ENCODE measurements at places on chromosomes 6 and 20. TPM values are rescaled to one million over a fixed set of nuclear protein-coding genes. Genes with fewer than 3 reads are reported as not detected.
A peak's percentile ranks its signal among the peaks of the same experiment; 100 is the strongest.

DNA sequence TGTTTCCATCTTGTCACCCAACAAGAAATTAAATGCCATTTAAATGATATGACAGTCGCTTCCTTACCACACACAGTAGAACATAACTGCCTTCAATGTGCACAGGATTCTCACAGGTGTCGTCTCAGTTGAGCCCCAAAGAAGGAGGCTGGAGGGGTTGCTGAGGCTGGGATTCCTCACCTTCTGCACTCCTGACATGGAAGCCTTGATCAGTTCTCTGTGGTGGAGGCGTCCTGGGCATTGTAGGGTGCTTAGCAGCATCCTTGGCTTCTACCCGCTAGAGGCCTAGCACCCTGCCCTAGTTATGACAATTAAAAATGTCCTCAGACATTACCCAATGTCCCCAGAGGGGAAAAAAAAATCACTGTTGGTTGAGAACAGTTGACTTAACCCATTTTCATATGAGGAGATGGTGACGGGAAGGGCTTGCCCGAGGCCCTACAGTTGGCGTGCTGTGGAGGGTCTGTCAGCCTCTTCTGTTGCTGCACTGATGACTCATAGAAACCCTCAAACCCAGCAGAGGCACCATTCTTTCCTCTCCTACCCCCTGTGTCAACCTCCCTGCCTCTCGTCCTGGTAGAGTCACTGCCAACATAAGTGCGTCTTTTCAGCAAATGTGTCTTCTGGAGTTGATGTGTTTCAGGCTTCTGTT, 19.3 kb upstream of the ZNF831 start:
- peak; percentile 29 for DNase-seq

DNA sequence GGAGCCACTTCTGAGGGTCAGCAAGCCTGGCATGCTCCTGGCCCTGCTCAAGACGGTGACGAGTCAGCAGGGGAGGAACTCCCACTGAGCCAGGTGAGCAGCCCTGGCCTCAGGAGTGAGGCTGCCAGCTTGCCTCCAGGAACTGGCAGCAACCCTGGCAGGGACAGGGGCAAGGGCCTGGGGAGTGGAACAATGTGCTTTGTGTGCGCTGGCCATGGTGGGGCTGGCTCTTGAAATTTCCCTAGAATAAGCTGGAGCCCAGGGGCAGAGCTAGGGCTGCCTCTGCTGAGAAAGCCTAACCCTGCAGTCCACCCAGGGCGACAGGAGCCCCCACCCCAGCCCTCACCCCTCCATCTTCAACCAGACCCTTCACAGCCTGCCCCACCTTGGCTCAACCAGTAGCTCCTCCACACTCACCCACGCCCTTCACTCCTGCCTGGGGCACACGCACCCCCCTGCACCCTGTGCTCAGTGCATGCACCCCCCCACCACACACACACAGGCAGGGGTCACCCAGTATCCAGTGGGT, 88.0 kb downstream of the MRPL14 start:
- DNase-seq, result no peak

GRCh38 chr6:17600527-17601385, 654 bp downstream of the FAM8A1 start:
- peak; percentile 66 for DNase-seq

DNA sequence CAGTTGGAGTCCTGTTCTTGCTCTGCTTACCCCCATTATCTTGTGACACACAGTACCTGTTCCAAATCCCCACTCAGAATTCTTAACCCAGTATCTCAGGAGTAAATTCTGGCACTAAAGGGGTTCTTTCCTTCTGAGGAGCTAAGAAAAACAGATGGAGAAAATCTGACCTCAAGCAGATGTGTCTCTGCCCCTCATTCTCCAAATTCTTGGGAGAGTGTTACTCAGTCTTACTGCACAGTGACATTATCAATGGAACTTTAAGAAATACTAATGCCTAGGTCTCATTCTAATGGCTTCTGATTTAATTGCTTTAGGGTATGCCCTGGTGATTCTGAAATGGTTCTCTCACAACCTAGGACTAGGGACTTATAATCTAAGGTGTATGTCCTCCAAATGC, 40.6 kb upstream of the PTPRK start:
- no peak for DNase-seq

DNA sequence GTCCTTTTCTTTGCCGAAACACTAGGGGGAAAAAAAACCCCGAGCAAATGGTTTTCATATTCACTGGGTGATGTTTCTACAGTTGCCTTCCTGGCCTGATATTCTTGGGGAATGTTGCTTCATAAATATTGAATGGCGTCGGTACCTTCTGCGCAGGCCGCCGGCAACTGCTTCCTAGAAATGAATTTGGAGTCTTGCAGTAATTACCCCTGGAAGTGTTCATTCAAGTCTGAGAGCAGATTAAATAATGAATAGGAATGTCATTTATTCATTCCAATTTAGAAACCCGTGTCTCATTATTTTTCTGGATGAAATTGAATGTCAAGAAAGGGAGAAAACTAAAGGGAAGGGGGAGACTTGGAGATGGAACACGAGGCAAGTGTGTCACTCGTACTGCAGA, 179.4 kb upstream of the KCNG1 start:
- no peak for DNase-seq

- no peak for DNase-seq
Observed at GRCh38 chr20:63542031-63542559, 4.9 kb upstream of the PTK6 start.

The ANGPT4 gene
- 0.05 TPM for total RNA-seq

- no peak for DNase-seq
Observed at GRCh38 chr6:134103006-134103405, 50.6 kb upstream of the SLC2A12 start.

GRCh38 chr6:28980852-28981430, 24.2 kb downstream of the ZNF311 start:
- DNase-seq, result peak; percentile 58

- no peak for DNase-seq
Observed at GRCh38 chr6:153073841-153074240, 57.2 kb downstream of the RGS17 start.

- no peak for DNase-seq
Observed at GRCh38 chr6:6074190-6074589, 67.5 kb upstream of the NRN1 start.

The CTCFL gene
- 0.15 TPM for total RNA-seq

- no peak for DNase-seq
Observed at GRCh38 chr6:147700436-147701209, 192.1 kb downstream of the SAMD5 start.

DNA sequence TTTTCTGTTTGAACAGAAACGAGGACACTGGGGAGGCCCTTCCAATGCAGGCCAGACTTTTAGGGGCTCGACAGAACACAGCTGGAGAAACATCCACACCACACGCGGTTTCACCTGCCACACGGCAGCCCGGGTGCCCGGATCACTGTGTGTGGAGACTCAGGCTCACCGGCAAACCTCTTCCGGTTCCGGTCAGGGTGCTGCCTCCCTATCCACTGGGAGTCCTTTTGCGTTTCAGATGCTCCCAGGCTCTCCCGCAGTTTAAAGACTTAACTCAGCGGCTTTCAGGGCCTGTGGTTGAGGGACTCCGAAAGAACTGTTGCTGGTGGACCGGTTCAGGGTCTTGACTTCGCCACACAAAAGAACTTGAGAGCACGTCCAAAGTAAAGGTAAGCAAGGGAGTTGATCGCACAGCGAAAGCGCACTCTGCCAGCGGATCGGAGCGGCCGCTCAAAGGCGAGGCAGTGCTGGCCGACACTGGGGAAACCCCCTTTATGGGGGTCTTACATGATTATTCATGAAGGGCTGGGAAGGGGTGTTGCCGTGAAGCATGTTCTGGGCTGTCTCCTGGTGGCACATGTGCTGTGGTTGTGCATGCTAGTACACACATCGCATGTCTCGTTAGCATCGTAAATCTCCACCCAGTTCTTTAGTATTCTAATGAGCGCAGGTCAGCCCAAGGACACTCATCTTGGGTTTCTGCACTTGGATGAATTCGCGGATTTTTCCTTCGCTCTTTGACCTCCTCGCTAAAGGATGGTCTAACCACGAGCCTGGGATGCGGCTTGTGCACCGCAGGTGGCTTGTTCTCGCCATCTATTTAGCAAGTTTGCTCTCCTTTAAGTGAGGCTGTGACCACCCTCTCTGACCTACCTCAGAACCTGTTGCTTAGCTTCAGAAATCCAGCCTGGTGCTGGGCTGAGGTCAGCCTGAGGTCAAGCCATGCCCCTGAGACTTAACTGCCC, 180.3 kb downstream of the CDH26 start:
- peak; percentile 61 for DNase-seq

DNA sequence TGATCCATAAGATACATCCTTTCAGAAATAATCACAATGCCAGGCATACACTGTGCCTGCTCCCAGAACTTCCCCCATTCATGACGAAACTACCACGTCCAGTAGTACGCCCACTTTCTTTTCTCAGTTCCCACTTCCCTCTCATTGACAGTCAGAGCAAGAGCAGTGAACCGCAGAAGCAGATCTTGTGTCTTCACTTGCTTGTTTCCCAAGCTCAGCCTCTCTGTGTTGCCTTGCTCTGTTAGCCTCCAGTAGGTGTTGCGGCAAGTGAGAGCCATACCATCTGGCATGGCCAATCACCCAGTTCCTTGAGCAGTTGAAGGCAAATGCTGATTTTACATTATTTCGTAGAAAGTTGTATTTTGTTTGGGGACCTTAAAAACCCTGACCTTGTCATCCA, 11.7 kb downstream of the UST start:
- no peak for DNase-seq

GRCh38 chr6:135833771-135834170, 17.7 kb upstream of the PDE7B start:
- DNase-seq, result no peak

DNA sequence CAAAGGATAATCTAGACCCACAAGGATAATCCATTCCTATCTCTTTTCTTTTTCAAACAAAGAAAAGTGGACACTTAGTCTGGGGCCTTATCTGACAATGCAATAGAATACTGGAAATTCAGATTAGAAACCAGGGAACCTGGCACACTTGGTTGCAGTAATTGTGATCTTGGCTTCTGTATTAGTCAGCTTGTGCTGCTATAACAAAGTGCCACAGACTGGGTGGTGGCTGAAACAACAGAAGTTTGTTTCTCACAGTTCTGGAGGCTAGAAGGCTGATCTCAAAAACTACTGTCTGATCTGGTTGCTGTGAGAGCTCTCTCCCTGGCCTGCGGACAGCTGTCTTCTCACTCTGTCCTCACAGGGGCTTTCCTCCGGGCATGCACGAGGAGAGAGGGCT, 49.4 kb downstream of the SNRNP48 start:
- DNase-seq, result no peak

DNA sequence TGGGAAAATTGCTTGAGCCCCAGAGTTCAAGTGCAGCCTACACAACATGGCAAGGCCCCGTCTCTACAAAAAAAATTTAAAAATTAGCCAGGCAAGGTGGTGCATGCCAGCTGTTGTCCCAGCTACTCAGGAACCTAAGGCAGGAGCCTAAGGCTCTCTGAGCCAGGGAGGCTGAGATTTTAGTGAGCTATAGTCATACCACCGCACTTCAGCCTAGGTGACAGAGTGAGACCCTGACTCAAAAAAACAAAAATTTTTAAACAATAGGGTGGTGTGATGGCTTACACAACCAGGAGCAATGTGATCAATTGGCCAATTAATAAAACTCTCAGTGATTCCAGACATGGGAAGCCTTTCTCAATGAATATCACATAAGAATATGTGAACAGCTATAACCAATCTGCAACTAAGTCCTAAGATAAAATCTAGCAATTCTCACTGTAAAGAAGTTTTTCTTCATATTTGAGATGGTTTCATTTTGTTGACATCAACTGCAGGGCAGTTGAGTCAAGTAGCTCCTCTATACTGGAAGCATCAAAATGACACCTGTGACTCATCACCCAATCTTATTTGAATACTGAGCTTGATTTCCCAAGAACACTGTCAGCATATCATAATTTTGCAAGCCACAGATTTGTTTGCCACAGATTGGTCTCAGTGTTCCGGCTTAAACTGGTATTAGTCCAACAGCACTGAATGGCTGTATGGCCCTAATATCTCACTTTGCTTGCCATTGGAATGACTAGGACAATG, 169.0 kb upstream of the GJE1 start:
- no peak for DNase-seq

GRCh38 chr6:89375427-89376267, 23.1 kb upstream of the UBE2J1 start:
- peak; percentile 48 for DNase-seq

- DNase-seq, result no peak
Observed at GRCh38 chr6:124655866-124656265, 306.4 kb upstream of the RNF217 start.

Measured in left lobe of liver (tissue), 2 donors.